ENCODE measurements at places on chromosomes 11 and 22.

- DNase-seq = no peak
Measured at GRCh38 chr11:12084256-12084655, 26.1 kb upstream of the MICAL2 start.

GRCh38 chr11:128231845-128232410, 355.4 kb downstream of the ETS1 start:
- DNase-seq = no peak

DNA sequence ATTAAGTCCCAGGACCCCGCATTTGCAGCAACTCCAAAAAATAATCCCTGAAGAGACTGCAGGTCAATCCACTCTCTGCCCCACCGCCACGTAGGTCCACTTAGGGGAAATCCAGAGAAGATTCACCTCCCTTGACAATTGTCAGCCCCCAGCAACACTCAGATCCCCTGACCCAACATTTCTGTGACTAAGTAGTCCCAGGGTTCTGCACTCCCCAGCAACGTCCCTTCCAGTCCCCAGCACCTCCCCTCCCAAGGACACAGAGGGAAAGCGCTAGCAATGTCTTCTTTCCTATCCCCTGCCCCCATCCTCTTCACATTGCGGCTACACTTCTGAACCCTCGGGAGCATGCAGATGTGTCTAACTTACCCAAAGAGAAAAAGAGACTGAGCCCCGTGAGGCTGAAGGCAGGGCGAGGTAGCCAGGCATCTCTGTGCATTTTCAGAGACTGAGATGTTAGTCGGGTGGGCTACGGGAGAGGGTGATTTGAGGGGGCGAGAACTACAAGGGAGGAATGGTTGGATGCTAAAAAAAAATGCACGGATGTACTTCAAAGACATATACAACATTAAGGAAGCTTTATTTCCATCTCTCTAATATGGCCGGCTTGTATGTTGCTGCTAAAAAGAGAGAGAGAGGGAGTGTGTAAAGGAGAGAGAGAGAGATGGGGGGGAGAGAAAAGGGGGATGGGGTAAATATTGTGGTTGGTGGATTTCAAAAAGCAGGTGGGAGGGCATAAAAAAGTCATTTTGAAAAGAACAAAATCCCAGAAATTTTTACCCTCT, at the start of gene SCN2B:
TSS of gene SCN2B (minus strand) at position 647 of the 785 bp plus-strand sequence. CDS start at position 439, 208 bp downstream.
- peak; percentile 41 for DNase-seq

DNA sequence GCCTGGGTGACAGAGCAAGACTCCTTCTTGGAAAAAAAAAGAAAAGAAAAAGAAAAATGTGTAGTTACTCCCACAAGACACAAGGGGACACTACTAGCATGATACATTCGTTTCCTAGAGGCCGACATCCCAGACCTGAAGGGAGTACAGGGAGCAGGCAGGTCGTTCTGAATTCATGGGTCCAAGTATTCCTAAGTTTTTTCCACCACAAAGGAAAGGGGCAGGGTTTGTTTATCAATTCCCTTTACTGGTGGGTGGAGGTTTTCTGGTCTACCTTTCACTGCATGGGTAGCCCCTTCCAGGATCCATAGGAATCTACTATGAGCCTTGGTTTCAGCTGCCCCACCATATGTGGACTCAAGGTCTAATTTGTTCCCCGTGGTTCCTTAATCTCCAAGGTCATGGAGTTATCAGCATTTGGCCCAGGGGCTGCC, 11.8 kb downstream of the TIGD3 start:
- DNase-seq = peak; percentile 80

- no peak for DNase-seq
Measured at GRCh38 chr11:44978274-44978960, 27.7 kb upstream of the TP53I11 start.

DNA sequence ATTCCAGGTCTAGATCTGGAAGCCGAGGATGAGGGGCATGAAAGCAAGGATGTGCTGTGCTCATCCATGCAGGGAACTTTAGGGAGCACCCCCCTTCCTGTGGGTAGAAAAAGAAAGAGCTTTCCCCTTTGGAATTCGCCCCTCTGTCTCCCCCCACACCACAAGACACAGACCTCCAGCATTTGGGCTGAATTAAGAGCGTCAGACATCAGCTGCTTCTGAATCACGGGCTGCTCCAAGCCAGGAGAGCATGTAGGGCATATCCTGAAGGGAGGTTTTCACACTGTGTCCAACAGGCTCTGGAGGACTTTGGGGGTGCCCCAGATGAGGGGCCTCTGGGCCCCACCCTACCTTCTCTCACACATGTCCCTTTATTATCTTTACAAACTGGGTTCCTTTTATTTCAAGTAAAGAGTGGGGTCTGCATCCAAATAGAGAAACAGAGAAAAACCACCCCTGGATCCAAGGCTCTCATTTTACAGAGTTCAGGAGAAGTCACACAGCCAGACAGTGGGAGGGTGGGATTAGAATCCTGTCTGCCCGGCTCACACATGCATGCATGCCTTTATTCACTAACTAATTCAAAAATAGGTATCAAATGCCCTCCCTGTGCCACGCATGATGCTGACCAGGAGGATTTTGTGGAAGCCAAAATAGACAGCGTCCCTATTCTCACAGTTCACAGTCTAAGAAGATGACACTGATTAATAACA, 52.8 kb downstream of the LRRC32 start:
- DNase-seq = no peak

GRCh38 chr11:59610289-59610688, 5.3 kb downstream of the OSBP start:
- DNase-seq = no peak

DNA sequence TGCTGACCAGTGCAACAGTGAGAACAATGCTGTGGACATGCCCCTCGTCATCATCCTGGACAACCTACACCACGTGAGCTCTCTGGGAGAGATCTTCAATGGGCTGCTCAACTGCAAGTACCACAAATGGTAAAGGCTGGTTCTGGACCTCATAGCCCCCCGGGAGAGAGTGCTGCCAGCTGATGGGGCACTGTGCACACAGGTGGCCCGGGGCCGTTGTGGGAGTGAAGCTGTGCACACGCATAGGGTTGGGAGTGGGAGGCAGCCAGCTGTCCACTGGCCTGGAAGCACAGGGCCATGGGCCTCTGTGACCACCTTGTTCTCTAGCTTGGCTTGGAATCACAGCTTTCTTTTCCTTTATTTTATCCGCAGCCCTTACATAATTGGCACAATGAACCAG, 57.0 kb downstream of the DBX1 start:
- DNase-seq = no peak

DNA sequence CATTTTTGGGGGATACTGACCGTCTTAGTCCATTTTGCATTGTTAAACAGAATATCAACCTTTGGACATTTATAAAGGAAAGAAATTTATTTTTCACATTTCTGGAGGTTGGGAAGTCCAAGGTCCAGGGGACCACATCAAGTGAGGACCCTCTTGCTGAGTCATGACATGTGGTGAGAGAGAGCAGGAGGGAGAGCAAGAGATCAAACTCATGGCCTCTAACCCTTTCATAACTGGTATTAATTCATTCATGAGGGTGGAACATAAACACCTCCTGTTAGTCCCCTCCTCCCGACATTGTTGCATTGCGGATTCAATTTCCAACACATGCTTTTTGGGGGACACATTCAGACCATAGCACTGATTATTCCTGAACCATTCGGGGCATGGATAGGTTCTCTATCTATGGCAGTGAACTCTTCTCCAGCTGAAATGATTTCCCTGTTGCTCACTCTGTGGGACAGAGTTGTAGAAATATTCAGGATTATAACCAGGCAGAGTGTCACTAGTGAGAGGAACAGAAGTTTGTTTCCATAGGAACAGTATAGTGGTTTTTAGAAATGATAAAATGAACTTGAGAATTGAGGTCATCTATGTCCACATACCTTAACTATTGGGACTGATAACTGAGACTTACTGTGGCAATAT, 88.2 kb upstream of the OR9Q1 start:
- DNase-seq = no peak

DNA sequence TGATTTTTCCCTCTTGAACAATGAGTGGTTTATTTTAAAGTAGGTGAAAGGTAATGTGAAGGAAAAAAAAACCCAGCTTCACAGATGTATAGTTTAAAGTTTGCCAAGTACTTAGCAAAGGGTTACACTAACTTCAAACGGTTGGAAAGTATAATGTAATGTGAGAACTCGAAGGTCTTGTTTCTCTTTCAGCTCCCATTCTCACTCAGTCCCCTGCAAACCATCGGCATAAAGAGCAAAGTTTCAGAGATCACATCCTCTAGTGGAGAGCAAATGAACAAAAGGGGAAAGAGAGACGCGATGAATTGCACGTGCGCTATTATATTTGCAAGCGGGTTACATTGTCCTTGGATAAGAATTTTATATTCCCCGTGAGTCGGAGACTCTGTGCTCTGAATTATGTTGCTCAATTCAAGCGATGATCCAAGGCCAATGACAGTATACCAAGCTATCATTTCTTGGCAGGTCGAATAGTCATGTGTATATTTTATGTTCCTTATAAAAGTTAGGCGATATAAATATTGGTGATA, 37.6 kb upstream of the BIRC3 start:
- no peak for DNase-seq

- no peak for DNase-seq
Measured at GRCh38 chr11:8355416-8355742, 91.7 kb upstream of the LMO1 start.

DNA sequence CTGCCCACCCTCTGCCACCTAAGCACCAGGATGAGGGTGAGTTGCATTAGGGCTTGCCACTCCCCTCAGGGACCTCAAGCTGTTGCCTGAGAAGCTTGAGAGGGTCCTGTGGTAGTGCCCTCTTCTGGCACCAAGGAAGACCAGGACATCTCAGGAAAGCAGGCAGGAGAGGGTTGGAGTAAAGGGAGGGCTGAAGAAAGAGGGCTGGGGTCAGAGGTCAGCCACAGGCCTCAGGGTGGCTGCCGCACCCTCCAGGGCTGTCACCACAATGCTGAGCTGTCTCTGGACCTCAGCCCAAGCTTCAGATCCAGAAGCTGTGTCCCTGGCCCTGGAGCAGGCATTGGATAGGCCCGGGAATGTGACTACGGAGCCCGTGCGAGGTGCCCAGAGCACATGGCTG, 4.1 kb downstream of the SAC3D1 start:
- DNase-seq = no peak

DNA sequence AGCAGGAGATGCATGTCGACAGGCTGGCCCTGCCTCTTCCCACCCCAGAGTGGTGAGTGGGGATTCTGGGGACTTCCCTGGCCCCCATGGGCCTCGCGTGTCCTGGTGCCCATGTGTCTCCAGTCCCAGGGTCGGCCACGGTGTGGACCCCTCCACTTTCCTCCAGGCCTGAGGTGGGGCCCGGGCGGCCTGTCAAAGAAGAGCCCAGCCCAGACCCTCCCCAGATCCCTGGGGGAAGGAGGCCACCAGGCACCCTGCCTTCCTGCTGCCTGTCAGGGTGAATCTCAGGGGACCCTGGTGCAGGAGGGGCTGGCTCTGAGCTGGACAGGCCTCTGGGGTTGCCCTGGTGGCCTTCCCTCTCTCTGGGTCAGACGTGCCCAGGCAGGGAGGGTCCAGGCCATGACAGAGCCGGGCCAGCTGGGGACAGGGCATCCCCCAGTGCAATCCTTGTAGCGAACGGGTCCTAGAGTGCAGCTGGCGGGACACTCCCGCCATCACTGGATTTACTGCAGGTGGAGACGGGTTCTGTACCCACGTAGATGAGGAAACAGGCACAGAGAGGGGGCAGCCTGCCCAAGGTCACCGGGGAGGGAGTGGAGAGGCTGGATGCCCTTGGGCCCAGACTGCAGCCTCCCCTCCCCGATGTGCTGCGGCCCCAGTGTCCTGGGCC, 13.5 kb upstream of the MUC6 start:
- DNase-seq = no peak

DNA sequence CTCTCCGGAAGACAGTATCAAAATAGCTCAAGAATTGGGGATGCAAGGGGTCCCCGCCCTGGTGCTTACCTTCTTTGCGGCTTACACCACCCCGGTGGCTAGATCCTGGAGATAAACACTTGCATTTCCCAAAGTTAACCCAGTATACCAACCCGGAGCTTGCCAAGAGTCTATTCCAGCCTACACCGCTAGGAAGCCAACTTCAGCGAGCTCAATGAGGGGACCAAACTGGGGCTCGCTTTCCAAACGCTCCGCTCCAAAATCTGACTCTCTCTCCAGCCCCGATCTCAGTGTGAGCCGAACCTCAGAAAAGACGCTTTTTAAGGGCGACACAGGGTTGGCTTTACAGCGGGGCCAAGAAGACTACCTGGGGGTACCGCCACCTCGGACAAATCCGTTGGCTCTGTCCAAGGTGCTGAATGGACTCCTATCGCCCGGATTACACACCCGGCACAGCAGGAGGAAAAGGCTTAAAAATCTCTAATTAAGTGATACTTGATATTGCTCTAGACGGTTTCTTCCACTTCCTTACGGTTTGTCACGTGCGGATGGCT, 20.1 kb upstream of the BDNF start:
- DNase-seq = peak; percentile 59

- DNase-seq = no peak
Measured at GRCh38 chr11:94528551-94528950, 15.2 kb upstream of the FUT4 start.

DNA sequence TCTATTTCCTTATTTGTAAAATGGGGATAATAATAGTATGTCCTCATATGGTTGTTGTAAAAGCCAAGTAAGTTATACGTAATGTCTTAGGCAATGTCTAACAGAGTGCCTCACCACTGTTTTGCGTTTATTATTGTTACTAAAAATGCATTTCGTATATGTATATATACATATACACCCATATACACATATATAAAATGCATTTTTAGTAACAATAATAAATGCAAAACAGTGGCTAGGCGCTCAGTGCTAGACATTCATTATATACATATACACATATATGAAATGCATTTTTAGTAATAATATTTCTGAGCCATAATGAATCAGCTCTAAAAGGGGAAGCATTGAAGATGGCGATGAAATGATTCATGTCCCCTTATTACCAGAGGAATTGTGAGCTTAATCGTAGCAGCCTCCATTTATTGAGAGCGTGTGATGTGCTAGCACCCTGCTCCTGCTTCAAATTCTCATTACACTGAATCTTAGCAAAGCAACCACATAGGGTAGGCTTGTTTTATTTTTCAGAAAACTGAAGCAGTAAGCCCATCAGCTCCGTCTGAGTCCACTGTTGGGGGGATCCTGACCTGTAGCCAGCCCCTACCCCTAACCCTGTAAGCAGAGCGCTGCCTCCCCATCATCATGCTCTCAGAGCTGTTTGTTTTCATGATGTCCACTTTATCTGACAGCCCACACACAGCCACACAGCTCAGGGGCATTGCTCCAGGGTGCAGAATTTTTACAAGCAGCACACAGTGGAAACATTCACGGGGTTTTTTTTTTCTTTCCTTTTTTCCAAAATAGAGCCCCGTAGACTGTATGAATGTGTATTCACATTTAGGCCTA, 97.1 kb upstream of the NAV2 start:
- no peak for DNase-seq

GRCh38 chr11:56394381-56394780, 18.1 kb upstream of the OR5AL1 start:
- DNase-seq = no peak

GRCh38 chr11:11909727-11910126, 68.0 kb downstream of the USP47 start:
- DNase-seq = no peak

GRCh38 chr11:40030867-40031266, 1428.6 kb downstream of the LRRC4C start:
- DNase-seq = no peak

- no peak for DNase-seq
Measured at GRCh38 chr11:14261066-14261465, 97.9 kb downstream of the RRAS2 start.
